ENCODE measurements at places on chromosomes 13 and 19.
A peak's percentile ranks its signal among the peaks of the same experiment; 100 is the strongest.

- peak; percentile 84 for DNase-seq
These were observed 5.0 kb downstream of the CLEC11A start for GRCh38 chr19:50728084-50728737.

DNA sequence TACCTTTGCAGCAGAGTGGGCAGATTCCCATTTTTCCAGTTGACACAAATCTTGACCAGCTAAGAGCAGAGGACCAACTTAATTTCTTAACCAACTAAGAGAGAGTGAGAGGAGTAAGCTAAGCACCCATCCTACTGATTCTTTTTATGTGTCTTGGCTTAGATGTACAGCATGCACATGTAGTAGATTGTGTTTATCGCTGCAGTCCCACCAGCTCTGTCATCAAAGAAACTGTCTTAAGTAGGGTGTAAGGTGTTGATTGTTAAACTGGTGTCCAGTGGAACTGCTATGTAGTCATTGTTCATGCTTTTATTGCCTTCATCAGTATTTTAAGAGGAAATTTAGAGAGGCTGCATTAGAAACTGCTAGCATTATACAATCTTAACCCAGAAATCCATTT lies 9.0 kb upstream of the UFM1 start:
- no peak for DNase-seq

DNA sequence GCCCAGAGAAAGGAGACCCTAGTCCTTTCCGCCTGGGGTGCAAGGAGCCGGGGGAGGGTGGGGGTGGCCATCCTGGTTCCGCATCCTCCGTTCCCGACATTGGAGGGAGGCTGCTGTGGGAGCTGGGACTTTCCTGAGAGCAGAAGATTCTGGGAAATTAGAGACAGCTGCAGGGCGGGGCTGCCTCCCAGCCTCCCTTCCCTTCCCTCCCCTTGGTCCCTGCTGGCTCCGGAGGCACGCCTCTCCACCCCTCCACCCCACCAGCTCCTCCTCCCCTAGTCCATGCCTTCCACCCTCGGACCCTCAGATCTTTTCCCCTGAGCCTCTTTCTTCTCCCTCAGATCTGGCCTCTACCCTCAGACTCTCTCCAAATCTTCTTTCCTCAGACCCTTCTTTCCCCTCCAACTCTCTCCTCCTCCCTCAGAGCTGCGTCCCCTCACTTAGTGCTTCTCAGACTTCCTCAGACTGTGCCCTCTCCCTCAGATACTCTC lies 3.1 kb upstream of the BCL3 start:
- no peak for DNase-seq

GRCh38 chr13:113117911-113118260 lies 4.7 kb upstream of the F10 start:
- DNase-seq: no peak

DNA sequence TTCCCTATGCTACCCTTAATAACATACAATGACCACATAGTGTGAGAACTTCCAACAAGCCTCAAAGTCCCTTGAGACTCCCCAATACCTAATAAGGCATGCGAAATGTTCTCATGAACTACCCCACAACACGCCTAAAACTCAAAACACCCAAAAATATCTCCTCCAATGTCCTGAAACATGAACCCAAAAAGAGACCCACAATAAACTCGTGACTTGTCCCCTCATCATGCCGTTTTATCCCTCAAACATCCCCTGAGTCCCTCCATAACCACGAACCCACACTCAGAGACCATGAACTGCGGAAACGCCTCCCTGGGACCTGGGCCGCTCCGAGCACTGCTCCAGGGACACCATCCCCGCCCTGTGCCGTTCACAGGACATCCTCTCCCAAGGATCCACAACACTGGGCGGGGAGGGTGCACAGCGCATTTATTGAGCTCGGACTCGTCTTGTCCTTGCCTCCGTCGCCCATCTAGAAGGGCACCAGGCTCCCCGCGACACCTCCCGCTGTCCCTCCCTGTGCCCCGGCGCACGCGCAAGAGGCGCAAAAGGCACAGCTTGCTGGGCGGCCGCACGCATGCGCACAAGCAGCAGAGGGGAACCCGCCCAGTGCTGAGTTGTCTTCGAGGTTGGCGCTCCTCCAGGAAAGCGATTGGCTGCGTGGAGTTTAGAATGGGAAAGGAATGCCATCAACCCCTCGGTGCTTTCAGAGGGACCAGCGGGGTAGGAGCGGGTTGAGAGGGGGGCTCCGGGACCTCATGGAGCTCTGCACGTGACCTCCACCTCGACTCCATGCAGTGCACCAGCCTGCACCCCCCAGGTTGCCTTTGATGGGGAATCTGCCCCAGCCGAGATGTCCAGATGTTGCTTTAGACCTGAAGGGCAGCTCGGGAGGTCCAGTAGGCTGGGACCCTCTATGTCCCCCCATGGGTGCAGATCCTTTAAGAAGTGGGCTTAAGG lies 8.8 kb downstream of the FXYD3 start:
- DNase-seq: peak; percentile 80

- DNase-seq: no peak
These were observed 1.1 kb upstream of the SWSAP1 start for GRCh38 chr19:11373166-11373884.

- no peak for DNase-seq
These were observed 664.2 kb upstream of the SLC10A2 start for GRCh38 chr13:103730407-103730806.

GRCh38 chr13:26340807-26341206 lies 86.9 kb downstream of the CDK8 start:
- no peak for DNase-seq

- no peak for DNase-seq
These were observed at the start of gene F7 for GRCh38 chr13:113105032-113105920. Gene F7 (plus strand): TSS chr13:113105791. CDS start chr13:113105842, 51 bp downstream.

DNA sequence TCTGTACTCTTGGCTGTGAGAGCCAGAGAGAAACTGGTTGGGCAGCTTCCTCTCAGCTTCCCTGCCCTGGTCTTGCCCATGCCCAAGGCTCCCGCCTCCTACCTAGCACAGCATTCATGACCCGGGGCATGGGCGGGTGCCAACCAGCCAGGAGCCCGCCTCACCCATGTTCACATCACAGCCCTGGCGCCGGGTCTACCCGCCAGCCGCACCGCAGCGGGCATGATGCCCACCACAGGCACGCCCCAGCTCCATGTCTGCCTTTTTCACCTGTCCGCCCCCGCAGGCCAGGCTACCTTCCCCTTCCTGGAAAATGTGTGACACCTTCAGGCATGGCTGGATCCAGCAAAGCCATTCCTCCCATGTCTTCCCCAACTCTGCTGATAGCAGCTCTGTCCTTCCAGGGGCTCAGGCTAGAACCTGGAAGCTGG lies 42.1 kb downstream of the PTPRS start:
- DNase-seq: no peak

DNA sequence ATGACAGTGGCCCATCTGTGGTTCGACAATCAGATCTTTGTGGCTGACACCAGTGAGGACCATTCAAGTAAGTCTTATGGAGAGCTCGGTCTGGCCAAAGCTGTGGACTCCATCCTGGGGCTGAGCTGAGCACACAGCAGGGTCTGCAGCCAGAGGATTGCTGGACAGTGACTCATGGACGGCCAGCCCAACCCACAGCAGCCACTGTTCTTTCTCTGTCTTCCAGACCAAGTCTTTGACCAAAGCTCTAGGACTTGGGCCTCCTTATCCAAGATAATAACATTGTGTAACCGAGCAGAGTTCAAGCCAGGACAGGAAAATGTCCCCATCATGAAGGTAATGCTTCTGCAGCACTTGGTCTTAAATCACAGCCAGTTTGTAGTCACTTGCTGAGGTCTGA lies 12.4 kb downstream of the ATP12A start:
- DNase-seq: no peak

DNA sequence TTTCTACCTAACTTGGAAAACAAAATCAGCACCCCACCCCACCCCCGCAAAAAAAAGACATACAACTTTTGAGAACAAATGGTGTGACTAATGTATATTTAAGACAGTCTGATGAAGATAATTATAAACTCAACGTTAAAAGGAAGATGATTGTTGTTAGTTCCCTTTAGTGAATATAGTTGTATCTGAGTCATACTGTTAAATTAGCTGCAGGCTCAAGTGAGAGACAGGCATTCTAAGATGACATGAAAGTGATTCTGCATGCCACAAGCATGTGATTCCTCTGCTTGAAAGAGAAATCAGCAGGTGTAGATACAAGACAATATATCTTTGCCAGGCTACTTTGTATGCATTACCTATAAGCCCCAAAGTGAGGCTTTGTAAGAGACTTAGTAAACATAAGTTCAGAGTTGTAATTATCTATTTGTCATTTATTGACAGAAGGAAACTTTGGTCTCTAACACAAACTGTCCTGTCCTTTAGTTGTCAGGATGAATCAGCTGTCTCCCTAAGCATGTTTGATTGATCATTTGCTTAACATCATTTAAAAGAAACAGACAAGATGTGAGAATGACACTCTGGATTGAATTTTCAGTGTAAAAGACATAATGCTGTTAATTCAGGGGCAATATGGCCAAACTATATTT lies 319.4 kb upstream of the HTR2A start:
- DNase-seq: no peak

DNA sequence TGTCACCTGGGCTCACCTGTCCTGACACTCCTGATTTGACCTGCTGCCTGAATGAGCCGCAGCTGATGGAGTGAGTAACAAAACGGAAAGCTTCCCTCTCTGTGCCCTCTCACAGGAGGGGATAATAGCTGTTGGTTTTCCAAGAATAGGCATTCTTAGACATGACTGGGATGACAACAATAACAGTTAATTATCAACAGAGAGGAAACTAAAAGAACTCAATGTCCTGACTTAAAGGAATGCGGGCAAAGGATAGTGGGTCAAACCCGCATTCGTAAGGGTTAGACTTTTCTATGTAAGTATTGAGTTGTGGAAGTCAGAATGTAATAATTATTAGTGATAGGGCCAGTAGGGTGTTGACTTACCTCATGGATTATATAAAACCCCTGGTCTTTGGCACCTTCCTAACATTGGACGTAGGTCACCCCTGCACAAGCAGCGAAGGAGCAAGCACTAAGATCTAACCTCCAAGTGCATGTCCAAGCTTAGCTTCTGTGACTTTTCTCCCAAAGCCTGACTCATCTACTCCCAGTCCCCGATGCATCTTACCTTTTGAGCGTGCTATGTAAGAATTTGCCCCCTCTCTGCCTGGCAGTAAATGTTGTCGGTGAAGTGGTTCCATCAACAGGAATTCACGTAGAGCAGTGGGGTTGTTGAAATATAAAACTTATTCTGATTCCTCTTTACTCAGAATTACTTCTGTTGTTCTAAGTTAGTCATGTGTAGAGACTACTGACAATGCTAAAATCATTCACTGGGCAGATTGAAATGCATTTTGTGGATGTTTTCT lies 442.3 kb downstream of the FGF9 start:
- no peak for DNase-seq

DNA sequence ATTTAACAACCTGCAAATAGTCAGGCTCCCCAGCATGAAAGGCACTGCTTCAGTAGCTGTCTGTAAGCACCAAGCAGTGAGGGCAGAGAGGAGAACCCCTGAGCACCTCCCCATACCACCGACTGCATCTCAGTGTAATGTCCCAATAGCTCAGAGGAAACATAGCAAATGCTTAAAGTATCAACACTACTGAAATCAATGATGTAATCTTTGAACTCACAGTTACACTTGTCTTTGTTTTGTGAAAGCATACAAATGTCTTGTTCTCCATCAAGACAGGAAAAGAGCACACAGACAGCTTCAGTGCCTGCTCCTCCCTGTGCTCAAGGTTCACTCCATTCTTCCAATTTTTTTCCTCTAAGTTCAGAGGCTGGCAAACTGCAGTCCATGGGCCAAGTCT lies 94.7 kb downstream of the IRS2 start:
- DNase-seq: no peak

- DNase-seq: no peak
These were observed 19.3 kb downstream of the CCNE1 start for GRCh38 chr19:29831041-29831548.

GRCh38 chr19:39996218-39996810 lies 546 bp upstream of the ZNF546 start:
- DNase-seq: no peak

DNA sequence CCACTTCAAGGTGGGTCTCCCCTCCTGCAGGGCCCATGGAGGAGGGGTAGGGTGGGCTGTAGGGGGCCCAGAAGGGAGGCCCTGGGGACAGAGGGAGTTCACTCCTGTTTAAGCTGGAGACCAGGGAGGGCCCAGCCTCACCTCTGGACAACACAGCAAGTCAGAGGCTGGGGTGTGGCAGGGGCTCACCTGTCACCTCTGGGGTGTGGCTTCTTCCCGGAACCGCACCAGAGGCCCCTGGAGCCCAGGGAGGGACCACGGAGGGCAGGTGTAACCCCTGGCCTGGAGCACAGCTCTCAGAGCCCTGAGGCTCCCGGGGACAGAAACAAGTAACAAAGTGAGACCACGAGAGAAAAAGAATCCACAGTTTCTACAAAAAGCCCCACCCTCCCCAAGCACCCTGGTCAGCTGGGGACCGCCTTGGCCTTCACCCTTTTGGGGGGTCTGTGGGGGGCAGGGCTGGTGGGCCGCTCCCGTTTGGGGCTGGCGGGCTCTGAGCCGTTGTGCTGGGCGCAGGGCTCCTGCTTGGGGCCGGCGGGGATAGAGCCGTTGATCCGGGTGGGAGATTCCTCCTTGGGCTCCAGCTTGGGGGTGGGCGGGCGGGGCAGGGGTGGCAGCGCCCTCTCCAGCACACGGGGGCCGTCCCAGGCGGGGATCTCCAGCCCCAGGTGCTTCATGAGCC lies 8.0 kb downstream of the SIRT6 start:
- no peak for DNase-seq

DNA sequence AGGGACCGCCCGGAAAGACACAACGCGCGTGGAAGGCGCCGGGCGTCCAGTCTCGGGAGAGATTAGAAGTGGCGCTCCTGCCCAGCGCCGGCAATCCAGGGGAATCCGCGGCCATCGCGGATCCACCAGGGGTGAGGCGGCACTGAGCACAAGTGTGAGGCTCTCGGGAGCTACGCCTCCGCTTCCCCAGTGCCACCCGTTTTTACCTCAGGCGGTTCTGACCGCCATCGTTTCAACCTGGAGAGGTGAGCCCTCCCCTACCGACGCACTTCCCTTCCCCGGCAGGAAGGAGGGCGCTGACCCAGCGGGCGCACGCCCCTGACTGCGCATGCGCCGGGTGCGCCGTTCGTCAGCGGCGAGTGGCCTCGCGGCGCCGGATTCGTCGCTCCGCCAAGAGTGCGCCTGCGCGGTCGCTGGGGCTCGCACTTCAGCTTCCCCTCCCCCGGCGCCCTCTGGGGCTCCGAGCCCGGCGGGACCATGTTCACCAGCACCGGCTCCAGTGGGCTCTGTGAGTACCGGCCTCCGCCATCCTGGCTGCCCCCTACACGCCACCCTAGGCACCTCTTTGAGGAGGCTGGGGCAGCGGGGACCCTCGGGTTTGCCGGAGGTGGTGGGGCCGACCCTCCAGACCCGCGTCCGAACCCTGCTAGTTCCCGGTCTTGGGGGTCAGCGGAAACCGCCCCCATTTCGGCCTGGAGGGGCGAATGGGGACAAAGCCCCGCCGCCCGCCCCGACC lies at the start of gene UBAC2:
UBAC2 (plus strand) TSS at position 423 of the 736 bp plus-strand sequence; CDS start at position 478, 55 bp downstream.
- DNase-seq: peak; percentile 95

All from stimulated activated CD8-positive, alpha-beta memory T cell treated with anti-CD3 and anti-CD28 coated beads, Interleukin-4, amount 100 ng/mL, for 24 hours (primary cell).